ENCODE measurements at places on chromosomes 3 and 15. TPM values are rescaled to one million over a fixed set of nuclear protein-coding genes. Genes with fewer than 3 reads are reported as not detected.
A peak's percentile ranks its signal among the peaks of the same experiment; 100 is the strongest.

- no peak for DNase-seq
Observed at GRCh38 chr3:172213200-172213599, 173.8 kb downstream of the FNDC3B start.

DNA sequence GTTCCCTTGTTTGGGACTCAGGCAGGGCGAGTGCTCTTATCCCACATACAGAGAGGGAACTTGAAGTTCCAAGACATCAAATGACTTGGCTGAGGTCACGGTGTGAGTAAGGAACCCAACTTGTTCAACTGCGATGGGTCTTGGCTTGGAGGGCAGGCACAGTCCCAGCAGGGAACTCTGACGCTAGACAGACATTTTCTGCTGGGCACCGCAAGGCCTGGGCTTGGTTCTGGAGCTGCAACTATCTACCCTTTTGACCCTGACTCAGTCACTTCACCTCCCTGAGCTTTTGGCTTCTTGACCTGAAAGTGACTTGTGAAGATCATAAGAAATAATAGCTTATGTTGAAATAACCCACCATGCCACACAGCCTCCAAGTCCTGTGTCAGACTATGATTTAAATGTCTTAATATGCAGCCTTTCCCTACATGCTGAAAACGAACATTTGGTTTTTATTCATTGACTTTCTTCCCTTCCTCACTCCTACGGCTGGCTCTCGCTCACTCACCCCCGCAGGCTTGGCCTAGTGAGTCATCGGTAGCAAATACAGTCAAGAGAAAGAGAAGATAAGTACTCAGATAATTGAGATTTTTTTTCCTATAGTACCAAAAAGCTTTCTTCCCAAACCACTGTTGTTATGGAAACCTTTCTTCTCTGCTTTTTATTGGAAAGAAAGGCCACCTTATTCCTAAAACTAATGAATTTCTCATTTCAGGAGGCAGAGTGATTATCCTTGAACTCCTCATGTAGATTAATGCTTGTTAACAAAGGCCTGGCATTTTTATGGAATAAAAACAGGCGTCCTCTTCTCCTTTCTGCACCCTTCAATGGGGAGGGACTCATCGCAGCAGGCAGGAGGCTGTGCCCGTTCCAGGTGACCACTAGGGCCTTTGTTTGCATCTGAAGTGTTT is 178.4 kb downstream of the ATP10A start:
- peak; percentile 80 for DNase-seq

DNA sequence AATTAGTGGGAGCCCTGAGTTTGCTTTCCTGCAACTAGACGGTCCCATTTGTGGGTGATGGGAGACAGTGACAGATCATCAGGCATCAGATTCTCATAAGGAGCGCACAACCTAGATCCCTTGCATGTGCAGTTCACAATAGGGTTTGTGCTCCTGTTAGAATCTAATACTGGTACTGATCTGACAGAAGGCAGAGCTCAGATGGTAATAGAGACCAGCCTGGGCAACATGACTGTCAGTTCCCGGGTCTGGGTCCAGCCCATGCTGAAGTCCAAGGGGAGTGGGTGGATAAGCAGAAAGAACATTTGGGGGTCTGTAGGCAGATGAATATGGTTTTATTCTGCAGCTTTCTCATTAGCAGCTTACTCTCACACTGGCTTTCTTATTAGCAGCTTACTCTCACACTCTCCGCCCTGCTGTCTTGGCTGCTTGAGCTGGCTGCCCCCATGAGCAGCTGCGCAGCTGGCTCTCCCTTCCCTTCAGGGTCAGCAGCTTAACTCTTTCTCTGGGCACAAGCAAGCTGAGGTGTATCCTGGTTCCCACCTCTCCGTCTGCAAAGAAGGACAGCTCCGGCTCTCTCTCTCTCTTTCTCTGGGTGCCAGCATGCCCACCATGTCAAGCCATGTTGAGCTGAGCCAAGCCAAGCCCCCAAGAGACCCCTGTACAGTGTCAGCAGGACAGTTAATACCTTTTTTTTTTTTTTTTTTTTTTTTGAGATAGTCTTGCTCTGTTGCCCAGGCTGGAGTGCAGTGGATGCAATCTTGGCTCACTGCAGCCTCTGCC is 46.5 kb downstream of the KLHDC8B start:
- DNase-seq = no peak

Gene KY
- total RNA-seq = 0.18 TPM

All from chondrocyte (in vitro differentiated cells).